ENCODE measurements at places on chromosomes 7 and 10.

DNA sequence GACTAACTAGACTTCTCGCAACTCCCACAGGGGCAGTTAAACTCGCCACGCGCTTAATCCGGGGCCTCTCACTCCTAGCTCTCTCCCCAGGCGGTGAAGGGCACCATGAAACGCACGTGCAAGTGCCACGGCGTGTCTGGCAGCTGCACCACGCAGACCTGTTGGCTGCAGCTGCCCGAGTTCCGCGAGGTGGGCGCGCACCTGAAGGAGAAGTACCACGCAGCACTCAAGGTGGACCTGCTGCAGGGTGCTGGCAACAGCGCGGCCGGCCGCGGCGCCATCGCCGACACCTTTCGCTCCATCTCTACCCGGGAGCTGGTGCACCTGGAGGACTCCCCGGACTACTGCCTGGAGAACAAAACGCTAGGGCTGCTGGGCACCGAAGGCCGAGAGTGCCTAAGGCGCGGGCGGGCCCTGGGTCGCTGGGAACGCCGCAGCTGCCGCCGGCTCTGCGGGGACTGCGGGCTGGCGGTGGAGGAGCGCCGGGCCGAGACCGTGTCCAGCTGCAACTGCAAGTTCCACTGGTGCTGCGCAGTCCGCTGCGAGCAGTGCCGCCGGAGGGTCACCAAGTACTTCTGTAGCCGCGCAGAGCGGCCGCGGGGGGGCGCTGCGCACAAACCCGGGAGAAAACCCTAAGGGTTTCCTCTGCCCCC lies 19.5 kb downstream of the WNT8B start:
- DNase-seq, result peak; percentile 68

GRCh38 chr10:131093795-131094366 lies 217.6 kb downstream of the TCERG1L start:
- no peak for DNase-seq

DNA sequence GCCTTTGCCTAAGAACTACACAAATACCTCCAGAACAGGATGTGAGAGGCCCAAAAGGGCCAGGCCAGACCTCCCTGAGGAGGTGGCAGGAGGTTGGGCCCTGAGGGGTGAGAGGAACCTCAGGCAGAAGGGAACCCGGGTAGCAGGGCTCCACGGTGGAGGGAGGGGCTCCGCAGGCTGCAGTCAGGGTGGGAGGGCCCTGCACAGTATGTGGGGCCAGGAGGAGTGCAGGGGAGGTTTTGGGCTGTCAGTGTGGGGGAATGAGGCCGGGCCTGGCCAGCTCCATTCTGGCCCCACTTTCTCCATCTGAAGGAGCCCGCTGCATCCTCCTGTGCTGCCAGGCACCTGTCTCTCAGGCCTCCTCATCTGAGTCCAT lies 25.9 kb downstream of the DNAJB12 start:
- no peak for DNase-seq

- DNase-seq, result peak; percentile 63
These were observed 39.7 kb downstream of the TES start for GRCh38 chr7:116249969-116250553.

DNA sequence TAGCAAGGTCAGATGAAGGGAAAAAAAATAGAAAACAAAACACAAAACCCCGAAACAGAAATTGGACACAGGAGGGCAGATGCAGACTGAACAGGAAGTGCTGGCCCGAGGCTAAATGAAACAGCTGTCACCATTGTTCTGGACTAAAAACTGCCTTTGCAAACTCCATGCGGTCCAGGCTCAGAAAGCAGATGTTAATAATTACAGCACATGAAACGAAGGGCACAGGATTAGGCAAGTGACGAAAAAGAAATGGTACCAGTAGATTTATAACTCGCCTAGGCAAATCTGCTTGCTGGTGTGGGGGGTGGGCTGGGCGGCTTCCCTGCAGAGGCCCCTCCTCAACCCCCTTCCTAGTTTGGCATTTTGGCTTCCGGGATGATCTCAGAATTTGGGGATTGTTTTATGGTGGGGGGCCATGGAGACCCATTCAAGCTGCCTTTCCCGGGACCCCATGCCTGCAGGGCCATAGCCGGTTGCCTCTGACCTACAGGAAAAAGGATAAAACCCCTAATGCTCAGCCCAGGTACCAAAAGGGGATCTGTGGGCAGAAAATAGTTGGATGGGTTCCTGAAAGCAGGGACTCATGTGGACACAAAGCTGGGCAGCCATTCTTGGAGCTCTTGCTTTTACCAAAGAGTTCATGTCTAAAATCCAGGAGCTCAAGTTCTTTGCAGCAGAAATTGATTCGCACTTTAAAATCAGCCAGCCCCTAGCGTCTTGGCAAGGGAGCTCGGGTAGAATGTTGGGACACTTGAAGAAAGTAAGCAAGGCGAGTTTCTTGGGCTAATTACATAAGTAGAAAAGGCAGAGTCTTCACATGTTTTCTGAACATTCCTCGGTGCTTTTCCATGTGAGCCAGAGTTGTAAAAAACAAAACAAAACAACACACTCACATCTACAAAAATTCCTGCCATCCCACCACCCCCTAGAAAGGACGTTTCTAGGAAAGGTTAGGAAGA lies 39.0 kb upstream of the EMX2 start:
- DNase-seq, result peak; percentile 15

DNA sequence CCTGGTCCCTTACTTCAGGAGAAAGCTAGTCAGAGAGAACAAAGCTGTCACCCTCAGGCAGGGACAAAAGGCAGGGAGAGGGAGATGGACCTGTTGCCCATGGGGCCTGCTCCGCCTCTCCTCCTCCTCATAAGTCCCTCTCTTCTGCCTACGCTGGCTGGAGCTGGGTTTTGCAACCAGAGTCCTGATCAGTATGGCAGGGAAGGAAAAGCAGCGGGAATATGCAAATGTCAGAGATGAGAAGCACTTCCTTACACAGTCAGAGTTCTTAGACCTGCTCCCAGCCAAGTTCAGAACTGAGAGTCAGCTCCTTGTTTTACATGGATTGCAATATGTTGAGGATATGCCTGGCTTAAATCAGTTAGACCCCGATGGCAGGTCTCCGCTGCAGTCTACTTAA lies 231.1 kb downstream of the ADAM12 start:
- no peak for DNase-seq

GRCh38 chr7:47271749-47272148 lies 310.2 kb downstream of the TNS3 start:
- no peak for DNase-seq

DNA sequence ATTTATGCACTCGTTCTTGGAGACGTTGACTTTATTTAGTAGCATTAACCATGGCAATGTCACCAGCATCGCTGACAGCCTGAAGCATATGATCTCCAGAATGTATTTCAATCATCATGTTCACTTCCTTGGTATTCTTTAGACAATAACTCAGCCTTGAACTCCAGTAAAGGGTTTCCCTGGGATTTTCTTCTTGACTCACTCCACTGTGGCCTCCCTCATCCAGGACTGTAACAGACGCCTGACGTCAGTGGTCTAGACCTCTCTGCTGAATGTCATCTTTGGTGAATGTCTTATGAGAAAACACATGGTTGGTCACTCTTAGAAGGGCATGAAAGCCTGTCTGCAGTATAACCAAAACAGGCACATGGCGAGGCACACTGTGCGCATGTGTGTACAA lies 64.4 kb downstream of the EGFR start:
- peak; percentile 13 for DNase-seq

- peak; percentile 59 for DNase-seq
These were observed 27.1 kb upstream of the GJD4 start for GRCh38 chr10:35577926-35578617.

GRCh38 chr7:133887459-133887858 lies 239.7 kb upstream of the LRGUK start:
- no peak for DNase-seq

- peak; percentile 57 for DNase-seq
These were observed 190.2 kb downstream of the REEP3 start for GRCh38 chr10:63711361-63711760.

- peak; percentile 92 for DNase-seq
These were observed 346.1 kb upstream of the ANKRD30A start for GRCh38 chr10:36779238-36779846.

DNA sequence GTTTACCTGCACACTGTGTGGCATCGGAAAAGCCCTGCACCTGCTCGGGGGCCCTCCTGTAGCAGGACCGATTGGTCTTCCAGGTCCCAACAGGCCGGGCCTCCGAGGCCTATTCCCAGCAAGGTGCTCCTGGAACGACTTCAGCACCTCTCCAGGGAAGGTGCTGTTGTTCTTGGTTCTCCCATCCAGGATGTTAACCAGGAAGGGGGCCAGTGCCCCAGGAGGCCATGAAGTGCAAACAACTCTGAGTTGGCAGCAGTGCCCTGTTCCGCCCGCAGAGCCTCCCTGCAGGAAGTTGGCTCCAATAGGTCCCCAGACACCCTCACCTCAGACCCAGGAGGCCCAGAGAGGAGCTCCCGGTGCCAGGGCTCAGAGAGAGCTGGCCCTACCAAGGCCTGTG lies 64.0 kb upstream of the DUSP5 start:
- no peak for DNase-seq

DNA sequence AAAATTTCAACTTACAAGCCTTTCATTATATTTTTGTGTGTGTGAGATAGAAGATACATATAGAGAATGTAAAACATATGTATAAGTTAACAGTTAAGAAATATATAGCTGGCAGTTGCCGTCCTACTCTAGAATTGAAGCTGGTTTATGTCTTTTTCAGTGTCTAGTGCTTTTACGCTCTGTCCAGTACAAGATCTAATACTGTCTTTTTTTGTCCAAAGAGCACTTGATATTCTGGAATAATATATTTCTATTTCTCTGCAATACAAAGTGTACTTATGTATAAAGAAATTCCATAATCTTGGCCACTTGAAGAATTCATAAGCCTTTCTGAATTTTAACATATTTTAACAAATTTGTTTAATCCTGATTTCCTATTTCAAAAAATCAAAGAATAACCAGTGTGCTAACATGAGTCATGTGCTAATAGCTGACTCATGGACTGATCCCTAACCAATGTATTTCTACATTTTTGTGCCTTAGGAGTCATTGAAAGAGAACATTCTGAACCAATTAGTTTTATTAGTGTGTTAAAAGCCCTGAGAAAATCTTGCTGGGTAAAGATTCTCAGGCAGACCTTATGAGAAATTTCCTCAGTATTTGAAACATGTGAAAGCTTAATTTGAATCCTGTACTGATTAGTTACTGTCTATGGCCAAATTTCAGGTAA lies 73.2 kb upstream of the CCAR1 start:
- DNase-seq, result peak; percentile 83

DNA sequence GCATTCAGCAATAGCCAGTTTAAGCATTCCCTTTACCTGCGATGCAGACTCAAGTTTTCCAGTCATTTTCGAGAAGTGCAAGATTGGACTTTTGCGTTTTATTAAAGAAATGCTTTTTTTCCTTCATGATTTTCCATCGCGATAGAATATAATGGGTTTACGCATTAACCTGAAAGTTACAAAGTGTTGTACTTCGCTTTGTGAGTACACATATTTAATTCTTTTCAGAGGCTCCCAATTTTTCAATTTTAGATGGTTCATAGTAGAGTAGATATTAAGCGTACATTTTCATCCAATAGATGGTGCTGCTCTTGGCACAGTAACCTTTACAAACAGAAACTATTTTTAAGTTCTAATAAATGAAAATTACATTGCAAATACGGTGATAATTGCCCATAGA lies 1.3 kb downstream of the PTPRZ1 start:
- peak; percentile 15 for DNase-seq

All from fibroblast of the aortic adventitia (primary cell).